ENCODE measurements at places on chromosomes 1 and 21.
A peak's percentile ranks its signal among the peaks of the same experiment; 100 is the strongest.

DNA sequence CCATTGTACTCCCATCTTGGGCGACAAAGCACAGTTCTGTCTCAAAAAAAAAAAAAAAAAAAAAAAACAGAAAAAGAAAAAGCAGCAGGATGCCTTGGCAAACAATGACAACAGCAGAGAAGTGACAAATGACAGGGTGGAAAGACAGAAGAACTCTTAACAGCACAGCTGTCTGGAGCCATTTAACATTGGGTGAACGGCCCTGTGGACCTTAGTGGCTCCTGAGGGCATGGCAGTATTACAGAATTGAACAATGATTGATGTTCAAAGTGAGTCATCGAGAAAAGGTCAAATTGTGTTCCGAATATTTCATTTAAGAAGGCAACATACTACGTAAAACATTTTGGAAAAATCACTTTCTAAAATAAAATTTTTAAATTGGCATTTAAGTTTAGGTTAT, 30.0 kb downstream of the DNASE2B start:
- DNase-seq: no peak

- no peak for DNase-seq
Measured at GRCh38 chr1:154746622-154747299, 123.3 kb downstream of the KCNN3 start.

- no peak for DNase-seq
Measured at GRCh38 chr1:220045356-220046051, 801 bp downstream of the EPRS1 start.

DNA sequence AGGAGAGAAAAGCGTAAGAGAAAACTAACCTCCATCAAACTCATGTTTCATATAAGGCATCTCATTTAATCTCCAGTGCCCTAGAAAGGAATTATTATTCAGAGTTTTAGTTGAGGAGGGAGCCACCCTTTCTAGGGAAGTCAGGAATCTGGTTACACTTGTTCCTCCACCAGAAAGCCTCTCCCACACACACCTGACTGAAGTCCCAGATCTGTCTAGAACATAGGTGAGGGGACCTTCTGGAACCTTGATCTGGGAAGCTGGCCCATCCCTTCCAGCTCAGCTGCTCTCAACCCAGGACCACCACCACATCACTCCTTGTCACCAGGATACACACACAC, 1.9 kb upstream of the DENND2D start:
- no peak for DNase-seq

DNA sequence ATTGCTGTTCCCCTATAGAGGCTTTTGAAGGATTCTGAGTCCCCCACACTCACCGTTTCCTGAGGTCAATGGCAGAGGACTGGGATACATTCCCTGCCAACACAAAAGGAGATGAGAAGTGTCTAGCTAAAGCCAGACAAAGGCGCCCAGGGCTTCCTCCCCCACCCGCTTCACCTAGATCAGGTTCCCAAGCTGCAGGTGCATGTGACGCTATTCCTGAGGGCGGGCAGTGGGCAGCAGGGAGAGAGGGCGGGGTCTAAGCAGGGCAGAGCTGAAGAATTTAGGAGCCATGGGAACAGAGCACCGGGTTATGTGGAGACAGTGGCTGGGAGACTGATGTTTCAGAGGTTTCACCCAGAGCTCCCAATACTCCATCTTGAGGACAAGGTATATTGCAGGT, 6.0 kb upstream of the ARHGEF2 start:
- no peak for DNase-seq

DNA sequence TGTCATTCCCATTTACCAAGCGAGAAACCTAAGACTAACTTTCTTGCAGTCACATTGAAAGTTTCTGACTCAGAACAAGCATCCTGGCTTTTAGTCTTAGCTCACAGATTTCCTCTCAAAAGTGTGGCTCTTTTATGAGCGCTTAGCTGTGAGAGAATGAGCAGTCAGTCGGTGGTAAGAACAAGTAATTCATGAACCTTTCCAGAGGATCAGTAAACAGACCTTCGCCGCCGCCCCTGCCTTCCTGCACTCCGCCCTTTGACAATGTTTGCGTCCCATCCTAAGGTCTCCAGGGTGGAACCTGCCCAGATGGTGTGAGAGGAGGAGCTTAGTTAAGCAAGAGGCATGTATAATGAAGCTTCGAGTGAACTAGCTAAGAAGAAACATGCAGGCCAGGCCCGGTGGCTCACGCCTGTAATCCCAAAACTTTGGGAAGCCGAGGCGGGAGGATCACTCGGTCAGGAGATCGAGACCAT, 142.4 kb downstream of the GLUL start:
- DNase-seq: no peak

- no peak for DNase-seq
Measured at GRCh38 chr21:29078869-29079767, 5.7 kb upstream of the CCT8 start.

DNA sequence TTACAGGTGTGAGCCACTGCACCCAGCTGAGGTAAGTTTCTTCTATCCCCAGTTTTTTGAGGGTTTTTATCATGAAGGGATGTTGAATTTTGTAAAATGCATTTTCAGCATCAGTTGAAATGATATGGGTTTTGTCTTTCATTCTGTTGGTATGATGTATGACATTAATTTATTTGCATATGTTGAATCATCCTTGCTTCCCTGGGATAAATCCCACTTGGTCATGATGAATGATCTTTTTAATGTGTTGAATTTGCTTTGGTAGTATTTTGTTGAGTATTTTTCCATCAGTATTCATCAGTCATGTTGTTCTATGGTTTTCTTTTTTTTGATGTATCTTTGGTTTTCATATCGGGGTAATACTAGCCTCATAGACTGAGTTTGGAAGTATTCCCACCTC, 141.0 kb downstream of the RPS6KC1 start:
- DNase-seq: no peak

- DNase-seq: no peak
Measured at GRCh38 chr1:217948741-217949140, 317.6 kb downstream of the SPATA17 start.

GRCh38 chr1:68045511-68046180, 4.8 kb downstream of the DIRAS3 start:
- no peak for DNase-seq

DNA sequence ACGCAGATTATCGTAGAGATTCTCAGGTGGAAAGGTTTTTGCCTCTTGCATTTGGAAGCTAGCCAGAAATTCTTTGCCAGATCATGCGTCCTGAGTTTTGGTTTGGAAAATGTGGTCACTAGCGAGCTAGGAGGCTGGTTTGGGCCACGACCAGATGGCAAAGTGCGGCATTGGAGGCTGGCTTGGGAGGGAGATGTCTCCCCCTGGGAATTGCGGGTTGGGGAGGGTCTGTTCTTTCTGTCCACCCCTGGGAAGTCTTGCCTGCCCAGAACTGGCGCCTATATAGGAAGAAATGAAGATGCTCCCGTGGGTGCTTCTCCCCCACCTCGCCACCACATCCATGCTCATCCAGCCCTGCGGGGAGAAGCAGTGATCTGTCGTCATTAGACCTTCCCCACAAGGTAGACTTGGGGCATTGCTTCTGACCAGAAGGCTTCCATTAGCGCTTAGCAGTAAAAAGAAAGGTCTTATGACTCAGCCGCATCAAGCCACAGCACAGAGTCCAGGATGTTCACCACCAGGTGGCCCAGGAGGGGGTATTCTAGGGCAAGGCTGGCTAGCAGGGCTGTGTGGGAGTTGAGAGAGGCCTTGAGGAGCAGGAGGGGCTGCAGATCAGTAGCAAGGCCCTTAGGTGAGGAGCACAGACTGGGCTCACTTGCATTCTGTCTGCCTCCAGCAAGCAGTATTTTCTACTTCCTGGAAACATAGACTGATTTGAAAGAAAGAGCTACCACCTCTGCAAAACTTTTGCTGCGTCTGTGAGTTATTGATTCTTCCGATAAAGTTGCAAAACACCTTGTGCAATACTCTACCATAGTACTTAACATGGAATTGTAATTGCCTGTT, 1.5 kb upstream of the PTP4A2 start:
- no peak for DNase-seq

- DNase-seq: no peak
Measured at GRCh38 chr1:82399093-82399492, 598.4 kb downstream of the ADGRL2 start.

GRCh38 chr1:204001166-204001901, 71.6 kb upstream of the SOX13 start:
- no peak for DNase-seq

- no peak for DNase-seq
Measured at GRCh38 chr1:3133686-3134085, 64.7 kb downstream of the PRDM16 start.

DNA sequence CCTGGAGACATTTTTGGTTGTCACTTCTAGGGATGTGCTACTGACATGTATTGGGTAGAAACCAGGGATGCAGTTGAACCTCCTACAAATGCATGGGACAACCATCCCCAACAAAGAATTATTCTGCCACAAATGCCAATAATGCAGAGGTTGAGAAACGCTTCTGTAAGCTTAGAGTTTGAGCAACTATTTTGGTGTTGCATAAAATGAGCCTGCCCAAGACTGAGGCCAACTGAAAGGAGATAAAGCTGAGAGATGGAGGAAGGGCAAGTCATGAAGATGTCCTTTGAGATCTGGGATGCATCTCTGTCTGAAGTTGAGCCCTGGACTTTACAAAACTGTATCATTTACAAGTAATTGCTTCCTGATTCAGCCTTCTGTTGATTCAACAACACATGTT, 106.9 kb downstream of the KCNJ15 start:
- no peak for DNase-seq

DNA sequence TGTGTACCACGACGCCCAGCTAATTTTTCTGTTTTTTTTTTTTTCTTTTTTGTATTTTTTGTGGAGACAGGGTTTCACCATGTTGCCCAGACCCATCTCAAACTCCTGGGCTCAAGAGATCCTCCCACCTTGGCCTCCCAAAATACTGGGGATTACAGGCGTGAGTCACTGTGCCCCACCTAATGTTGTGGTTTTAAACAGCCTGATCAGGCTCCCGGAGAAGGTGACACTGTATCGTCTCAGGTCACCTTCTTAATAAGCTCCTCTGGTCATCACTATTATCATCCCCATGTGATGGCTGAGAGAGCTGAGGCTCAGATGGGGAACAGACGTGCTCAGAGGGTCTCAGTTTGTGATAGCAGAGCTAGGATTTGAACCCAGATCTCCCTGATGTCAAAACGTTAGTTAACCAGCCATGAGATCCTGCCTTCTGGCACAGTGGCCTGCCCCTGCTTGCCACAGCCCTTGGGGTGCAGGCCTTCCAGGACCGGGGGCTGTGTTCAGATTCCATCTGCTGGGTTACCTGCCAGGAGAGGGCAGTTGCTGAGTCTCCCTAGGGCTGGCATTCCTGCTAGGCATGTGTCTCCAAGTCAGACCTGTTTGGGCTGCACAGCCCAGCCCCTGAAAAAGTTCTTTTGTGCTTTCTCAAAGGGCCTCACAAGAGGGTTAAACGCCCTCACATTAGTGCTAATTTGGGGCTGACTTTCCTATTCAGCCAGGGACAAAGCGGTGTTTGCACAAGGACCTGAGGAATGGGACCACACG, 32.7 kb upstream of the GRHL3 start:
- DNase-seq: no peak

DNA sequence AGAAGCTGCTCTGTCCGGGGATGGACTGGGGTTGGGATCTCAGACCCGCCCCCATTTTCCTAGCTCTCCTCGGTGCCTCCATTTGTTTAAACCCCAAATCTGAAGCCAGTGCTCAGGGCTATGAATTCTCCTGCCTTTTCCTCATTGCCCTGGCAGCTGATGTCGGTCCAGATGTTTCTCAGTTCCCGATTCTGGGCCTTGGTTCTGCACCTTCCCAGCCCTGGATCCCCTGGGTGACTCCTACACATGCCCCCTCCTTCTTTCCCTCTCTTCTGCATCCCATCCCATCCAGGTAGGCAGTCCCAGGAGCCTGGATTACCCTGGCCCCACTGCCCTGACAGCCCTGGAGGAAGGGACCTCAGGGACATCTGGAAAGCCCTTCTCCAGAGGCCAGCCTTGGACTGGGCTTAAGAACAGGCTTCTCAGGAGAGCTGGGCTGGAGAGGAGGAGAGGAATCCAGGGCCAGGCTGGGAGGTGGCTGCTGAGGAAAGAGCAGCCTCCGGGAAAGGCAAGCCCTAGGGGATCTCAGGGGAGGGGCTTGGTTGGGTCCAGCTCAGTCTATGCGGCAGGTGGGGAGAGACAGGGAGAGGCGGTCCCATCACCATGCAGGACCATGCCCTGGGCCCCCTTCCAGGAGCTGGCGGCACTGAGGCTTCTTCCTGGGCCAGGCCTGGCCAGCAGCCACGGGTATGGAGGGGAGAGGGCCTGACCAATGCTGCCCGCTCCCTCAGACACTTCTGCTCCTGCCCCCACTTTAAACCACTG, 6.8 kb upstream of the EPS8L3 start:
- DNase-seq: no peak

DNA sequence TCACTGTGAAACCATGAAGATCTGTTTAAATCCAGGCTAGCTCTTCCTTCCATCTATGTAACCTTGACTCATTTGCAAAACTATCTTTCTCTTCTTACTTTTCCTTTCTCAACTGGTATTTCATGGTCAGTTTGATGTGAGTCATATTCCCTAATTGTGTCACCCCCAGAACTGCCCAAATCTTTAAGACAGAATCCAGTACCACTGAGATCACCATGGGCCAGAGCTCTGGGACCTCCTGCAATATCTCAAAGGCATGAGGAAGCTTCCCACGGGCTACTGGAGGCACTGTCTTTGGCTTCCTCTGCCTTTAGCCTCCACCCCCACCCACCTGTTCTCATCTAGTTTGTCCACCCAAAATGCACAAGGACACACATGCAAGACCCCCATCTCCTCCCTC, 274.4 kb upstream of the FMN2 start:
- DNase-seq: no peak

- no peak for DNase-seq
Measured at GRCh38 chr1:111955755-111956154, 33.7 kb downstream of the KCND3 start.

GRCh38 chr1:1061682-1062345, 12.3 kb downstream of the RNF223 start:
- DNase-seq: no peak

DNA sequence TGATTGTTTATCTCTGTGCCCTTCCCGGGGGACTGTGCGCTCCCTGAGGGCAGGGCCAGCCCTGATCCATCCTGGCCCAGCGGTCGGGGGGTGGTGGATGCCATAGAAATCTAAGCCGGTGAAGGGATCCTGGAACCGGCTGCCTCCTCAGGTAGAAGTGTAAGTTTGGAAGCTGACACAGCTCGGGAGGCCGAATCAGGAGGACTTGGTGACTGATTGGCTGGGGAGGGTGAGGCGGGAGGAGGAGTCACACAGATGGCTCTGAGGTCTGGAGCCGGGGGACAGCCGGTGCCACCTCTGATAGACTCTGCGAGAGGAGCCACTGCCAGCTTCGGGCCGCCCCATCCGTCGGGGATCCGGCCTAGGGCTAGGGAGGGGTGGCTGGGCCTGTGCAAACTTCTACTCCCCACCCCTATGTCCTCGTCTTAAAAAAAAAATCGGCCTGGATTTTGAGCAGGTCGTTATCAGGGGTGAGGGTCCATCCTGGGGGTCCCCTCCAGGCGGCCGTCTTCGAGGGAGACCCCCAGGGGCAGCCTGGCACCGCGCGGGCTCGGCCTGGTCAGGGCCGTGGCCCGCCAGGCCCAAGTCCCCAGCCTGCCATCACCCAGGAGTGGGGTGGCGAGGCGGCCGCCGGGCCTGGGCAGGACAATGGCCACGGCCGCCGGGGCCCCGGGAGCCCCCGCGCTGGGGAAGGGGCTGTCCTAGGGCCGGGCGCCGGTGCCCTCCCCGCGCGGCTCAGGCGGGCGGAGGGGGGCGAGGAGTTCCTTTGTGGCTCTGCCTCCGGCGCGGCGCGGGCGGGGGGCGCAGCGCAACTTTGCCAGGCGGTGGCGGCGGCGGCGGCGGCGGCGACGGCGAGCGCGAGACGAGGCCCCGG, 708 bp upstream of the ZNF362 start:
- DNase-seq: peak; percentile 37

- no peak for DNase-seq
Measured at GRCh38 chr1:215720126-215720525, 153.0 kb downstream of the KCTD3 start.

- no peak for DNase-seq
Measured at GRCh38 chr1:19385869-19386591, 73.9 kb downstream of the SLC66A1 start.

Measured in cerebellar nuclear complex (tissue), 1 donor.